Fibroblast of upper back skin (primary cell): ENCODE measurements at places on chromosomes 1 and 21.
A peak's percentile ranks its signal among the peaks of the same experiment; 100 is the strongest.

DNA sequence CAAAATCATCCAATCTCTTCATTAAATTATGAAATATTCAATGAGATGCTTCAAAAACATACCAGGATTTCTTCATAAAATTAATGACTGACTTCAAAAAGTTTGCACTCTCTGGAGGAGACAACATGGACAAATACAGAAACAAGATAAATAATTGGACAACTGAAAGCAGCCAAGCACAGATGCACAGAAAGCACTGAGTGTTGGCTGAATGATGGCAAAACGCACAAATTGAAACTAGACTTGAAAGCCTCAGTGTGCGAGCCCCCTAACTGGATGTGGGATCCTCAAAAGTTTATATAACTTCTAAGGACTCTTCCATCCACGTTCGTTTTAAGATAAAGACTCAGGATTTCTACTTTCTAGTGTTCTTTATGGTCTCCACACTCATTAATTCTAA lies 27.9 kb downstream of the RGS18 start:
- no peak for DNase-seq

DNA sequence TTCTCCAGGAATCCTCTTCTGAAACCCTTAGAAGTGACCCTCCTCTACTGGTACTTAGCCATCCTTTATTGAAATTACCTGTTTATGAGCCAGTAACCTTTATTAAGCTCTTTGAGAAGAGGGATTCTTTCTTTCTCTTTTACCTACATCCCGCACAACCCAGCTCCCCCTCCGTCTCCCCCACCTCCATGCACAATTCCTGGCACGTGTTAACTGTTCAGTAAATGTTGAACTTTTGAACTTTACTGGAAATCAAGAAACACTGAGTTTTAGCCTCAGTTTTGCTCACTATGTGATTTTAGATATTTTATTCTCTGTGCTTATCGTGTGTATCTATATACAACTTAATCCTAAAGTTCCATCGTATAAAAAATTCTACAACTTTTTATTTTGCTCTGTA lies 1.8 kb downstream of the TMED5 start:
- no peak for DNase-seq

DNA sequence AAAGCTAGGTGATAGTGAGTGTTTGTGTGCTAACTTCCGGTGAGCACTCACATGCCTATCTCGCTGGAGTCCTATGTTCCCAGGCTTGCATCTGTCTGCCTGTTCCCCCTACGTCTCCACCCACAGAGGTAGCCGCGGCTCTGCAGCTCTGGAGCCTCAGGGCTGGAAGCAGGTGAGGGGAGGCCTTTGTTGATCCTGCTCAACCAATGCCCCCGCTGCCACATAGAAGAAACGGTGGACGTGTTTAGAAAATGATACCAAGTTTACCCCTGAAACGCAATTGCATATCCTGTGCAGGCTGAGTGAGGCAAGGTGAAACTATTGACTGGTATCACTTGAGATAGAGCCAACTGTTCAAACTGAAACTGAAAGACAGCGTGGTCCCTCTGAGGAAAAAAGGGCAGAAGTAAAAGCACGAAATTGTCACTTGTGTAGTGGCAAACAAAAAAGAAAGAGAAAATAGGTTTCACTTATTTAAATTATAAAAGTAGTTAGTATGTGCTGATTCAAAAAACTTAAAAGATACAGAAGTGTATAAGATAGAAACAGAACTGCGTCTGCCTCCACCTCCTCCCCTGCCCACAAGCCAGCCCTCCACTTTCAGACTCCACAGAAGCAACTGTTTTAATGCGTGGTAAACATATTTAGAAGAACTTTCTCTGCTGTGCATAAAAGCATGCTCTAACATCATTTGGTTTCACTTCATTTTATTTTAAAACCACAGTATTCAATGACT lies 38.6 kb upstream of the ETS2 start:
- DNase-seq, result no peak

DNA sequence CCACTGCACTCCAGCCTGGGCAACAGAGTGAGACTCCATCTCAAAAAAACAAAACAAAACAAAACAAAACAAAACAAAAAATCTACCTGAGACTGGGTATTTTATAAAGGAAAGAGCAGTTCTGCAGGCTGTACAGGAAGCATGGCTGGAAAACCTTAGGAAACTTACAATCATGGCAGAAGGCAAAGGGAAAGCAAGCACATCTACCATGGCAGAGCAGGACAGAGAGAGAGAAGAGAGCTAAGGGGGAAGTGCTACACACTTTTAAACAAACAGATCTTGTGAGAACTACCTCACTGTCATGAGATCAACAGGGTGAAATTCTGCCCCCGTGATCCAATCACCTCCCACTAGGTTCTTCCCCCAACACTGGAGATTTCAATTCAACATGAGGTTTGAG lies 198.3 kb upstream of the SAMSN1 start:
- DNase-seq, result no peak

DNA sequence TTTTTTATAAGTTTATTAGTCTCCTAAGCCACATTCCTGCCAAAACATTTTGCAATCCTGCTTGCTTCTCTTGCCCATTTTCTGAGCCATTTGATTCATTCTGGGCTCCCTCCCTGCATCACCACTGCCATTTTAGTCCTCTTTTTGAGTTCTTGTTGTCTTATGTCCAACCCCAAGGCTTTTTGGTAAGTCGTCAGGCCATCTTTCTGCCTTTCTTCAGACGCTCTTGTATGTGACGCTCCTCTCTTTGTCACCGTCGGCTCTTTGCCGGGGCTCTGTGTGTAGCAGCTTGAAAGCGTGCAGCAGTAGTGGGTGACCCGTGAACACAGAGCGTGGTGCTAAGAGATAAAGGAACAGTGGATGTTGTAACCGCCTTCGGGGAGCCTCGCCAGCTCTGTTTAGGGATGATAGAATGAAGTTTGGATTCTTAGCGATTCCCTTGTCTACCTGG lies 14.6 kb downstream of the HUNK start:
- no peak for DNase-seq

DNA sequence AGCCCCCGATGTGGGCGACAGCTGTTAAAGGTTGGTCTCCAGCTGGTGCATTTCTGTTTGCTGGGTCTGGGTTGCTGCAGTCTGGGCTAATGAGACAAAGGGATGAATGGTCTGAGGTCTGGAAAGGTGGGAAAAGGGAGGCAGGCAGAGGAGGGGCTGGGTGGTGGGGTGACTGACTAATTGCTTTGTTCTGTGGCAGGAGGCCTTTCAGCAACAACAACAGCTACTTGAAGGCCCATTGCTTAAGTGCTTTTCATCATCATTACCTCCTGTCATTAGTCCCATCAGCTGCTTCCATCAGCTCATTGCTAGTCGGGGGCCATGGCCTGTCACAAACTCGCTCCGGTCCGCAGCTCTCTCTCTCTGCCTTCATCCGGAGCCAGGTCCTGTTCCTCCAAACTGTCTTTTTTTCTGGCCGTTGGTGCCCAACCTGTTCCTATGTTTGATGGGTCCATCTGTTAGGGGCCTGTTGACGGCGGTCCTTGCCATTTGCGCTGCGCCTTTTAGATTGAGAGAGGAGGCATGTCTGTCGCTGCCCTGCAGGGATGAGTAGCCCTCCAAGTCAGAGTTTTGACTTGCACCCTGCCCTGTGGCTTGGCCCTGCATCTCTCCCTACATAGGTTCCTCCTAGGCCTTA lies 105.6 kb upstream of the PLXNA2 start:
- no peak for DNase-seq

GRCh38 chr1:244234009-244234643 lies 183.0 kb downstream of the ZBTB18 start:
- DNase-seq, result no peak

- DNase-seq, result no peak
These were observed 52.0 kb downstream of the GLIS1 start for GRCh38 chr1:53686965-53687267.

DNA sequence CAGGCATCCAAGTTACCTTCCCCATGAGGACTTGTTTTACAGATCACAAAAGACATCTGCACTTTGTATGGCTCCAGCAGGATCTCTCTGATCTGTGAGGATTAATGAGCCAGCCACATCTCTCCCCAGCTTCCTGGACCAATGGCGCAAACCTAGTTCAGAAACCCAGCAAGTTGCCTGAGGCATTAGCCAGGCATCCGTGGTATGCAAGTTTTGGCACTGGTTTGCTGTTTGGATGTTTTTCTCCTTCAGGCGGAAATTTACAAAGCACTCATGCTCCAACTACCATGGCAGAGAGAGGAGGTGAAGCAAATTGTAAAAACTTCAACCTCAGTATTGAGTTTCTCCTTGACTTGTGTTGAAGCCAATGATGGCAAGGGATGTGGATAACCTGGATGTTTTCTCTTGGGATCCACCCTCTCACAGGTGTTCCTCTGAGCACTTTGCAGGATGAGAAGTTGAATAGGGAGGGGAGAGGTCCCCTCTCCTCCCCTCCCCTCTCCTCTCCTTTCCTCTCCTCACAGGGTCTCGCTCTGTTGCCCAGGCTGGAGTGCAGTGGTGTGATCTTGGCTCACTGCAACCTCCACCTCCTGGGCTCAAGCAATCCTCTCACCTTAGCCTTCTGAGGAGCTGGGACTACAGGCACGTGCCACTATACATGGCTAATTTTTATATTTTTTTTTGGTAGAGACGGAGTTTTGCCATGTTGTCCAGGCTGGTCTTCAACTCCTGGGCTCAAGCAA lies 25.6 kb upstream of the ENO1 start:
- peak; percentile 97 for DNase-seq

- DNase-seq, result no peak
These were observed 125.5 kb downstream of the PTPN14 start for GRCh38 chr1:214425716-214426425.

GRCh38 chr1:25037174-25038074 lies 107.3 kb upstream of the RUNX3 start:
- DNase-seq, result peak; percentile 23

GRCh38 chr1:42979036-42979430 lies 20.4 kb upstream of the SLC2A1 start:
- no peak for DNase-seq

GRCh38 chr21:28018741-28019669 lies 973.7 kb downstream of the LTN1 start:
- no peak for DNase-seq

DNA sequence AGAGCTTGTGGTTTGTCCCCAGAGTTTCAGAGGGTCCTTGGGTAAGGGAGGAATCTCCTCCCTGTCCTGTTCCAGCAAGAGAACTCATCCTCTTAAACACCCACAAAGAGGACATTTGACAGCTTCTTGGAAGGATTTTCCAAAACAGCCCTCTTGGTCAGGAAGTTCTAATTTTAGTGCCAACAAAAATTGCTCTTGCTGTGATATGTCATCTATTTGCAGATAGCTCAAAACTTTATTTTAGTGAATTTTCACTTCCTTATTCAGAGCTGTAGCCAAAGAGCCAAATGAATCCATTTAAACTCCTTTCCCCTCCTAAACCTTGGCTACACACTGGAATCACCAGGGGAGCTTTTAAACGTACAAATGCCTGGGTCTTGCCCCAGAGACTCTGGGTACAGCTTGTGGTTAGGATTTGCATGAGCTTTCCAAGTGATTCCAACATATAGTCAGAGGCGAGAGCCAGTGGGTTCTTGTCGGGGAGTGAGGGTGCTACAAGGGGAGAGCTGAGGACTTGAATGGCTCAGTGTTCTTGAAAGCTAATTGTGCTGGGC lies 11.8 kb upstream of the RASSF5 start:
- DNase-seq, result peak; percentile 26

GRCh38 chr1:66276218-66276617 lies 257.7 kb upstream of the SGIP1 start:
- DNase-seq, result no peak

GRCh38 chr21:39000496-39000895 lies 182.8 kb downstream of the PSMG1 start:
- no peak for DNase-seq

DNA sequence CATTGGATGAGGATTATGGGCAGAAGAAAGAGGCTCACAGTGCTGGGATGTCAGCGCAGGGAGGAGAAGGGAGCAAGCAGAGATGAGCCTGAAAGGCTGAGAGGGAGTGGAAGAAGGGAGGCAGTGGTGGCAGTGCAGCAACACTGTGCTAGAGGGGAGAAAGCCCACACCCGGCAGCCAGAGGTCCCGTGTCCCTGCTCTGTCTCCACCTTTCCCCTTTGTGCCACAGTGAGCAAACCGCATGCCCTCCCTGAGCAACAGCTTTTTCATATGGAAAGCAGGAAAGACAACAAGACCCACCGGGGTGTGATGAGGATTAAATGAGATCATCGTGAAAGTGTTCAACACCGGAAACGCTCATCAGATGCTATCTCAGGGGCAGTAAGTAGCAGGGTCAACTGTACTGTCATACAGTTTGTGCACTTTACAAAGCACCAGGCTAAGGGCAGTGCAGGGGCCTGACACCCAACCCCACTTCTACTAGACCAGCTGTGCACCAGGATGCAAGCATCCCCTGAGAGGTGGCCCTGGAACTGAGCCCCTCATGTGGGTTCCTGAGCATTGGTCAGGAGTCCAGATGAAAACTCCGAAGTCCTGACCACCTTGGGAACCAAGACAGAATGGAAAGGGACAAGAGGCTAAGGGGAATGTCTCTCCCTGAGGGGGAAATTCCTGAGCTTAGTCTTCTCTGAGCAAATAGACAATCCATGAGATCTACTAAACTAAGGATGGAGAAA lies 9.1 kb downstream of the NHLH1 start:
- peak; percentile 36 for DNase-seq

DNA sequence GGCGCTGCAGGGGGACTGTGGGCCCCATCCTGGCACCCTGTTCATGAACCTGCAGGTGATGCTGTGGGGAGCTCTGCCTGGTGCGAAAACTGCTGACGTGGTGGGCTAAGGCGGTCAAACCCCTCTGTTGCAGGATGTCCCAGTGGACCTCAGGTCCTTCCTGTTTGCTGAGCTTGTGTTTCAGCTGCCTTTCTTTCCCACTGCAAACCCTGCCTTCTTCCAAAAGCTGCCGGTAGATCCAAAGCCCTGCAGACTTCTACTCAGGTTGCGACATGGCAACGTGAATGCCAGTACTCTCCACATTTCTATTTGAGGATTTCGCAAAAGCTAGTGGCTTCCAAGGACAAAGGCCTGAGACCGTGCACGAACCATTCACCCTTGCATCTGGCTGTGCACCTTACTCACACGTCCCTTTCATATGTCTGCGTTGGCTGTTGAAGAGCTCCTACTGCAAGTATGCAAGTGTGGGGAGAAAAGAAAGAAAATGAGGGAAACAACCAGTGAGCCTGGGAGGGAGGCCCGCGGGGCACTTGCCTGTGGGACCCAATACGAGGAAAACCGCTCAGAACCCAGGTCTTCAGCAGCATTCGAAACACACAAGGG lies 6.2 kb upstream of the RRP1 start:
- no peak for DNase-seq

GRCh38 chr1:62530516-62531154 lies 66.7 kb upstream of the ANGPTL3 start:
- peak; percentile 40 for DNase-seq
